8988T (cell line): ENCODE measurements at places on chromosomes 2 and 18.

- DNase-seq, result no peak
Observed at GRCh38 chr2:196088203-196088602, 19.6 kb upstream of the DNAH7 start.

DNA sequence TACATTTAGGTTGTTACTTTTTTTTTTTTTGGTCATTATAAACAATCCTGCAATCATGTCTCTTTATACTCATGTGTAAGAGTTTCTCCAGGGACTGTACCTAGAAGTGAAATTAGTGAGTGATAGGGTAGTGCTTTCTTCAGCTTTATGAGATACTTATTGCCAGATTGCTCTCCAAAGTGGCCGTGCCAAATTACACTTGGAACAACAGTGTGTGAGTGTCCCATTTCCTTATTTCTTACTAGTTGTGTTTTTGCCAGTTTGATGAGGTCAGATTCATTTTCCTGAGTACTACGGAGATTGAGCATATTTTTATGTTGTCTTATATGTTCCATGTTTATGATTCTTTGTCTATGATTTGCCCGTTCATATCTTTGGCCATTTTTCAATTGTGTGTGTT, 39.2 kb downstream of the GALNT1 start:
- DNase-seq, result no peak

- no peak for DNase-seq
Observed at GRCh38 chr2:69205491-69205890, 181.5 kb downstream of the GFPT1 start.

DNA sequence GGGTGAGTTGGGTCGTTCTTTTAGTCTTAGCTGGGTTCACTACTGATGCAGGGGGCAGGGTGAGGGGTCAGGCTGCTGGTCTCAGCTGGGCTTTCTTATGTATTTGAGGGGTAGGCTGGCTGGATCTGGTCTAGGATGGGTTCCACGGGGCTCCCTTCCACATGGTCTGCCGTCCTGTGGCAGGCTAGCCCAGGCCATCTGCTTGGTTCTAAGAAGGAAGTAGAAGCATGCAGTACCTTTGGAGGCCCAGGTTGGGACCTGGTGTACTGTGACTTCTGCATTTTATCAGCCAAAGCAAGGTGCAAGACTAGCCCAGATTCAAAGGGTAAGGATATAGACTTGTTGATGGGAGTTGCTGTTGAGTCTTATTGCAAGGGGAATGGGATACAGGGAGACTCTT, 35.5 kb upstream of the MGAT5 start:
- no peak for DNase-seq

- no peak for DNase-seq
Observed at GRCh38 chr2:233059797-233060500, at the start of gene INPP5D. Gene INPP5D (plus strand): TSS chr2:233060342. CDS start chr2:233060479, 137 bp downstream.

DNA sequence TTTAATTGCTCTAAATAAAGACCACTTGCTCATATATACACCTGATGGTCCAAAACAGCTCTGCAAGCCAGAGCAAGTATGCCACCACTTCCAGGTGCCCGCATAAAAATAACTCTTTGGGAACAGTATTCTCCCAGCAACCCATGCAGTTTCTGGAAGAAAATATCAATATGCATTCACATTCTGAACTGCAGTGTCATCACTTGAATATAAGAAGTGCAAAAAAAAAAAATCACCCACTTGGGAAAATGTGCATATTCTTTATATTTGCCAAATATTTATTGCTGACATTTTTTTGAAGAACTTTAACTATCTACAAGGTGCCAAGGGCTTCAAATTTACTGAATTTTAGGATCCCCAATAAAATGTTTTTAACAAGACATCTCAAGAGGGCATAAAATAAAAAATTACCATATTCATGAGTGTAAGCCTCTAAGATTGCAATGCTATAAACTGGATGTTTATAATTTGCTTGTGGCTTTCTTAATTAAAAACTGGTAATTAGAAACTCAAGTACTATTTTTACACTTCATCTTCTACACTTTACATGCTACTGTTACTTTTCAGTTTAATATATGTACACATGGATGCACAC, 360.6 kb upstream of the HNRNPA3 start:
- DNase-seq, result no peak

DNA sequence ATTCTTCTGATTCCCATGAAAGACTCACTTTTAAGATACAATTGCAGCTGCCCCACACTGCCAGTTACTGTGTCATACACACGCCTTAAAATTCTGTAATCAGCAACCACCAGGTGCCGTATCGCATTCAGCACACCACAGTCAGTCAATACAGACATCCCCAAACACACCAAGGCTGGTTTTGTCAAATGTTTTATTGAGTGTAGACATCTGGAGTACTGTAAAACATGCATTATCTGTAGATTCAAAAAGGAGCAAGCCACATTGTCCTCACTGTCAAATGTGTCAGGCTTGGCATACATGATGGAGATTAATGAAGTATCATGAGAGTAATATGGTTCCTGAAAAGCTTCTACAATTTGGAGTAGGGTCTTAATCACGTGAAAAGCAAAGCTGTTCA, 109.7 kb upstream of the SP3 start:
- DNase-seq, result no peak

- DNase-seq, result peak; percentile 60
Observed at GRCh38 chr2:219230059-219230540, 494 bp downstream of the ANKZF1 start.

DNA sequence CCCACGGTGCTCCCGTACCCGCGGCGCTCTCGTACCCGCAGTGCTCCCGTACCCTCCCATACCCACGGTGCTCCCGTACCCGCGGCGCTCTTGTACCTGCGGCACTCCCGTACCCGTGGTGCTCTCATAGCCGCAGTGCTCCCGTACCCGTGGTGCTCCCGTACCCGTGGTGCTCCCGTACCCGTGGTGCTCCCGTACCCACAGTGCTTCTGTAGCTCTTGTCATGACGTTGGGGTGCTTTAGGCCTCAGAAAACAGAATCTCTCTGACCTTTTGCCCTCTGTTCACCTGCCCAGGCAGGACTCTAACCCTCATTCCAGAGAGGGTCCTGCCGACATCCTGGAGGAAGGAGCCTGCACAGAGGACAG, 35.3 kb downstream of the SLC66A2 start:
- no peak for DNase-seq

- DNase-seq, result no peak
Observed at GRCh38 chr2:187105218-187105617, 256.2 kb upstream of the ZSWIM2 start.

- DNase-seq, result no peak
Observed at GRCh38 chr18:33557706-33558105, 20.3 kb upstream of the ASXL3 start.

DNA sequence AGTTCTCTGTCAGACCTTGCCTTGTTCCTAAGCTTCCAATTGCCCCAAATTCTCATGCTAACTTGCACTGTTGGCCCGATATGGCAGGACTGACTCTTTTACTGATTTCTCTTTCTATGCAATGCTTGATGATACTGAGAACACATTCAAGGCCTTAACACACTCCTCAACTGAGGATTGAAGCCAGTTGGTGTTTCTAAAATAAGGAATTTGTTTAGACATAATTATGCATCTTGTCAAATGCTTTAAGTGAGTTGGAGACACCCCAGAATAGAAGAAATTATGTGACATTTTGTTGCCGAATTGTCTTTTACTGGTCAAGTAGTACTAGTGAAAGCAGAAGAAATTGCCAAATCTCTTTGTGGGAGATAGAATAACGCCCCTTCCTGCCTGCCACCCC, 60.0 kb upstream of the THSD7B start:
- no peak for DNase-seq

DNA sequence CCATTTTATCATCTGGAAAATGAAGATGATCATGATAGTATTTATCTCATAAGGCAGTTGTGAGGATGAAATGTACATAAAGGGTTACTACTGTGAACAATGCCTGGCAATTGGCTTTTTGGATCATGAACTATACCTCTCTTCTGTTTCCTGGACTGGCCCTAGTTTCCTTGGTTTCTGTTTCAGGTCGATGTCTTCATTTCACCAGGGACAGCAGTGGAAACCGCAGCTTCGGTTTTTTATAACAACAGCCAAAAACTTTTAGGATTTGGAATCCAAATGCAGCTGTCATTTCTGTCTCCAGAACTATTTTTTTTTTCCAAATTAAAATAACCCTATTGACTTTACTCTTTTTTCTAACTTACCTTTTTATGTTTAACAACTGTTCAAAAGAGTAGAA, 425.1 kb downstream of the RND3 start:
- no peak for DNase-seq

DNA sequence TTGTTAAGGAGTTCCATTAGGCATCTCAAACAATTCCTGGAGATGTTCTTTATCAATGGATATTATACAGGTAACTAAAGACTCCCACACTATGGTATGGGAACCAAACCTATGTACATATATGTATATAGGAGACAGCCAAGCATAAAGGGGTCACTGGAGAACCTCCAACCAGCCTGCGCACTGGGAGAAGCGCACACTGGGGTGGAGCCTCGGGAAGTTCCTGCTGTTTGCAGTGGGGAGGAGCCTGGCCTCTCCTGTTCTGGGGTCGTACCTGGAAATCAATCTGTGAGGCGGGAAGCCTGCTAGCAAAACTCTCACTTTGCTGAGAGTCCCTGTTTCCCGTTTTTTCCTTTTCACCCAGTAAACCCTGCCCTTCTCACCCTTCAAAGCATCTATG, 83.1 kb upstream of the CREB1 start:
- DNase-seq, result no peak

DNA sequence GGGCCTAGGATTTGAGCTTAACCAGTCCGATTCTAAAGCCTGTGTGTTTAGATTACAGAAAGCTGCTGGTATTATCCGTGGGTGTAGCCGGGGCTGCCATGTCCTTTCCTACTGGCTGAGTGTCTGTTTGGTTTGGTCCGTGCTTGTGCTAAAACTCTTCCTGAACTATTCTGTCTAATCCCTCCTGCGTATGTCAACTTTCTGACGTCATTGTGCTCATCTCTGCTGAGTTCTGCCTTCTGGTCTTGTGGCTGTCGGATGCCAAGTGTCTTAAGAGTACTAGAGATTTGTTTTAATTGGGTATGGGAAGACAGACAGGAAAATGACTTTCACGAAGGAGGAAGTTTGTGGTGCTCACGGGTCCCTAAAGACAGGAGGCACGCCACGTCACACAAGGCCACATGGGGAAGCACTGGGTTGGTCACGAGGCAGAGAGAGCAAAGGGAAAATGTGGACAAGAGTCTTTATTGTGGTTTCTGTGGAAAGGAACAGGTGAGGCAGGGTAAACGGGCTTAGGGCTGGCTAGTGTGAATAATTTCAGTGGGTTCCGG, 31.8 kb upstream of the NTSR2 start:
- no peak for DNase-seq

- no peak for DNase-seq
Observed at GRCh38 chr2:68737711-68738110, 3.1 kb downstream of the ARHGAP25 start.

- DNase-seq, result no peak
Observed at GRCh38 chr2:11569636-11570035, 35.8 kb downstream of the GREB1 start.

DNA sequence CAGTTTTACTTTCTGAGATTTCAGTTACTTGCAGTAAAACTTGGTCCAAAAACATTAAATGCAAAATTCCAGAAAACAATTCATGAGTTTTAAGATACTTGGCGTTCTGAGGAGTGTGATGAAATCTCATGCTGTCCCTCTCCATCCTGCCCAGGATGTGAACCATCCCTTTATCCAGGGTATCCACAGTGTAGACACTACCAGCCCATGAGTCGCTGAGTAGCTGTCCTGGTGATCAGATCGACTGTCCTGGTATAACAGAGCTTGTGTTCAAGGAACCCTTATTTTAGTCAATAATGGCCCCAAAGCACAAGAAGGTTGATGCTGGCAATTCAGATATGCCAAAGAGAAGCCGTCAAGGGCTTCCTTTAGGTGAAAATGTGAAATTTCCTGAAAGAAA, 3.2 kb downstream of the SP100 start:
- no peak for DNase-seq

DNA sequence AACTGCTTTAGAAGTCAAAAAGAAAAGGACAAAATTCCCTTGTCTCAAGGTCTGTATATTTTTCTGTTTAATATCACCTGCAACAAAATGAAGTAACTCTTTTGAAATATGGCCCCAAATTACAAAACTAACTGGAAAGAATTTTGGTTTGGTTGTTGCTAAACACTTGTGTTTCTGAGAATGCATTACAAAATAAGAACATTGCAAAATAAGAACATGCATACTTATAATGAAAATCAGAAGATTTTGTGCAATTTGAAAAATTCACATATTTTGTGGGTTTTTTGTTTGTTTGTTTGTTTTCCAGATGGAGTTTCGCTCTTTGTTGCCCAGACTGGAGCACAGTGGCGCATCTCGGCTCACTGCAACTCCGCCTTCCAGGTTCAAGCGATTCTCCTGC, 21.8 kb downstream of the NDUFB3 start:
- DNase-seq, result no peak

DNA sequence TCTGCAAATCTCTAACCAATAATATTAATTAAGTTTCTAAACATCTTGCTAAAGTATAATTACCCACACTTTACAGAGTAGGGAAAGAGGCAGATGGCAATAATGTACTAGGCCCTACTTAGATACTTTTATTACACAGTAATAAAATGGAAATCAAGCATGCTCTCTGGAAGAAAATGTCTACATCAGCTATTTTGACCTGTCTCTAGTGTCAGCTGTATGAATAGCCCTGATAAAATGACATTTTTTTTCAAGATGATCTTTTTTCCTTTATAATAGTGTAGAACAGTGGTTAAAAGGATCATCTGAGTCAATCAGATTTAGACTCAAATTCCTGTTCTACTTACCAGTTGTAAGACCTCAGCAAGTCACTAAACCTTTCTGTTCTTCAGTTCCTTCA, 397.3 kb downstream of the GRB14 start:
- no peak for DNase-seq

DNA sequence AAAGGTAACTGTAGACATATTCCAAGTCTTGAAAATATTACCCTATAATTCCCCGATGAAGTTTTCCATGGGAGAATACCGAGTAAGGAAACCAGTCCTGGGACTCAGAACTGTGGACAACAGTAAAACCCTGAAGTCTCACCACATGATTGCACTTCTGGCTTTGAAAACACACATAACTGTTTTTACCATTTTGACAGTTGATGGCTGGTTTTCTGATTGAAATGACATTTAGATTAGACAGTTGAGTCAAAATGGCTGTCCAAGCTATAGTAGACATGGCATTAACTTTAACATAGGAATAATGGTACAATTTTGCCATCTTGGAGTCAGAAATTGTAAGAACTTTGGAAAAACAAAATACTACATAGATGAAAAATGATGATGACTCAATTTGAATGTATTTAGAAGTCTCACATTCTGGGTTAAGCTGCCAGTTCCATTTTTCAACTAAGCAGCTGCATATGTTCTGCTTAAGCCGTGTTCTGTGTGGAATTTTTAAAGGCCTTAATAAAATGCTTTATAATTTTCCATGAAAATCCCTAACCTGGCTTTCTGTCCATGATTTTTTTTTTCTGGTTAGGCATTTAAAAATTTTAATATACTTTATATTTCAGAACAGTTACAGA, 38.3 kb upstream of the WIPF1 start:
- no peak for DNase-seq

DNA sequence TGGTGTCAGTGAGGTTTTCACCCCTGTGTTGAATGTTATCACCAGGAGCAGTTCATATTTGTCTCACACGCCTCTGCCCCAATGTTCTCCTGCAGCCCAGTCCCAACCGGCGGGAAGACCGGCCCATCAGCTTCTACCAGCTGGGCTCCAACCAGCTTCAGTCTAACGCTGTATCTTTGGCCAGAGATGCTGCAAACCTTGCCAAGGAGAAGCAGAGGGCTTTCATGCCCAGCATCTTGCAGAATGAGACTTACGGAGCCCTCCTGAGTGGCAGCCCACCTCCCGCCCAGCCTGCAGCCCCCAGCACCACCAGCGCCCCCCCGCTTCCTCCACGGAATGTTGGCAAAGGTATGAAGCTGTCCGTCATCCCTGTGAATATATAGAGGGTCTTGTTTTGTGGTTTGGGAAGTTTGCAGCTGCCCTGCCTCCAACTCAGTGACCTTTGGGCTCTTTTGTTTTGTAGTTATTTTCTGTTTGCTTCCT, 35.1 kb downstream of the ITGB1BP1 start:
- DNase-seq, result no peak
